ENCODE measurements at places on chromosomes 11 and 22.

DNA sequence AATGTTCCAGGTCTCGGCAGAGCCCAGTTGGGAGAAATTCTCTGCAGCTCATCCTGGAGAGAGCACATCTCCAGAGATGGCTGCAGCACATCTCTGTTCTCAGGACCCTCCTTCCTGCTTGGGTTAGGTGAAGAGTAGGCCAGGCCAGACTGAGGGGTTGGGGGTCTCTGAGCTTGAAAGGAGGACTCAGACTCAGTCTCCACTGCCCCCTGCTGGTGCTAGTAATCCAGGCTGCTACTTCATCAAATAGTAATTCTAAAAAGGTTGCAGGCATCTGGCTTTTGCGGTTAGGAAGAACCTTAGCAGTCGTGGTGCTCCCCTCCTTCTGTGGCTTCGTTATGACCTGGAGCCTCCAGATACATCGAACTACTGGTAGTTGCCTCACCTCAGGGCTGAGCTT, 9.7 kb downstream of the TUB start:
- peak; percentile 28 for DNase-seq

DNA sequence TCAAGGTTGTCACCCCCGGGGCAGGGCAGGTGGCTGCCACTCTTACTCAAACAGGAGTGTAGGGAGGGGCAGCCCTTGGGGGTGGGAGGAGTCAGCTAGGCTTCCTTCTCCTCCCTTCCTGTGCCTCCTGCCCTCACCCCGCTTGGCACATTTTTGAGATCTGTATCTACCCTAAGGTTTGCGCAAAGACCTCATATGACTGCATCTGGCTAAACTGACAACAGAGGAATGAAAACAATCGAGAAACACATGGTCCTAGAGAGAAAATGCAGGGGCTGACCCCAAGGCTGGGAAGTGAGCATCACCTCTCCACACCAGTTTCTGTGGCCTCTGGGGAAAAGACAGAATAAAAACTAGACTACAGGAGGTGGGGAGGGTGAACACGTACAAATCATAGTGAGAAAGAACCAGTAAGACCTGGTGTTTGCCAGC, 28.1 kb downstream of the IGSF9B start:
- DNase-seq: peak; percentile 92

GRCh38 chr11:34194576-34195335, 89.3 kb downstream of the NAT10 start:
- no peak for DNase-seq

- DNase-seq: no peak
These were observed 67.5 kb downstream of the PRR5L start for GRCh38 chr11:36363361-36364268.

- DNase-seq: no peak
These were observed 640.8 kb downstream of the FAM181B start for GRCh38 chr11:82092904-82093303.

DNA sequence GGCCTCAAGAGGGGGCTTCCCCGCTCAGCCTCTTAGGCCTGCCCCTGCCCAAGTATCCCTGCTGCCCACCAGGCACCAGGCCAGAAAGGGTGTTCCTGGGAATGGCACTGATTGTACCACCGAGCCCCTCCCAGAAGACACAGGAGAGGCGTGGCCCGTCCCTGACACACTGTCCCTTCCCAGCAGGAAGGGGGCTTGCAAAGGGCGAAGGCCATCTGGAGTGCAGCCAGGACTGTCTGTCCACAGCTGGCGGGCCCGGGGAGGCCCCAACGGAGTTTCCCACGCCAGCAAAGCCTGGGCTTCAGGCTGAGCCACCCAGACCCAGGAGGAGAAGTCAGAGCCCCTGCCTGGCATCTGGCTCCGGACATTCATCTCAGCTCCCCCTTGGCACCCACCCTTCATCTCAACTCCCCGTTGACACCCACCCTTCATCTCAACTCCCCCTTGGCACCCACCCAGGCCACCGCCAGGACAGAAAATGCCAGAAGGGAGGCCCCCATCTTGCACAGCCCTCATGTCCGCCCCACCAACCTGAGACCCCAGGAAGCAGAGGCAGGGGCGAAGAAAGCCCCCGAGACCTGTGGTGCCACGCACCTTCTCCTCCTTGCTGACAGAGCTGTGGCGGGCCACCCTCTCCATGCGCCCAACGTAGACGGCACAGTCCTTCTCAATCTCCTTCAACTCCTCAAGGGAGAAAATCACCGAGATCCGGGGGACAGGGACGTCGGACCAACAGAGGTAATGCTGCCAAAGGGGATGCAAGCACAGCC, 19.4 kb downstream of the TUBGCP6 start:
- no peak for DNase-seq

- DNase-seq: peak; percentile 38
These were observed 657 bp downstream of the ELMOD1 start for GRCh38 chr11:107591378-107592230.

- no peak for DNase-seq
These were observed 9.3 kb downstream of the MTFP1 start for GRCh38 chr22:30434843-30435242.

GRCh38 chr11:12859872-12860657, 149.1 kb upstream of the RASSF10 start:
- DNase-seq: no peak

GRCh38 chr11:77725433-77725832, 87.8 kb upstream of the CLNS1A start:
- DNase-seq: no peak

- peak; percentile 58 for DNase-seq
These were observed 1.2 kb downstream of the TSPO start for GRCh38 chr22:43152357-43153071.

- peak; percentile 20 for DNase-seq
These were observed 81.9 kb upstream of the SLC25A18 start for GRCh38 chr22:17481424-17481823.

GRCh38 chr11:32713496-32713895, 81.0 kb downstream of the CCDC73 start:
- no peak for DNase-seq

DNA sequence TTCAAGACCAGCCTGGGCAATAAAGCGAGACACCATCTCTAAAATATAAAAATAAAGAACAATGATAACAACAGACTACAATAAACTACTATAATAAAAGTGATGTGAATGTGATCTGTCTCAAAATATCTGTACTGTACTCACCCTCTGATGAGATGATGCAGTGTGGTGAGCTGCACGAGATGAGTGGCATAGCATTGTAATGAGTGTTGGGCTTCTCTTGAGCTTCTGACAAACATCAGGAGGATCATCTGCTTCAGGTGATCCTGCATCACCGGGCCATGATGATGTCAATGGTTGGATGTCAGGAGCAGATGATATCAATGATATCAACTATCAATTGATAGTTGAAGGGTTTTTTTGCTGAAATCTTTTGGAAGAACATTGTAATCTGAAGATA, 52.4 kb upstream of the INCENP start:
- DNase-seq: no peak

DNA sequence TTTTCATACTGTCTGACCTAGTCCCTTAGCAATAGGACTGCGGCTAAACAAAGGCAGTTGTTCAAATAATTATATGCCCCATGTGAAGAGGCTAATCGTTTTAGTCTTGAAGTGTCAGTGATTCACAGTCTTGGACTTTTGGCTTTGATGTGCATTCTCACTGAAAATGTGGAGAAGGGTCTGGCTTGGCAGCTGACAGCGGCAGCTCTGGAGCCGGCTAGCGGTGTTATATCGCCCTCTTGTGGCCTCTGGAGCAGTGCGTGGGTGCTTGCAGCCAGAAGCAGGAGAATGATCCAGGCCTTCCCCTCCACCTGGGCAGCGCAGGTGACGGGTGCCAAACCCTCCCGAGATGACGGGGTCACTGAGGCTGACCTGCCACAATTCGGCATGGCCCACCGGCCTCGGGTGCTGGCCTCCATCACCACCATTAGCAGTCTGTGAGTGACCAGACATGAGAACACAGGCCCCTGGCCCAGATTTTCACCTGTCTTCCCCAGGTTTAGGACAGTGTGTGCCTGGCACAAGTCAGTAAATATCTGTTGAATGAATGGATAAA, 90.3 kb upstream of the PITPNB start:
- peak; percentile 70 for DNase-seq

DNA sequence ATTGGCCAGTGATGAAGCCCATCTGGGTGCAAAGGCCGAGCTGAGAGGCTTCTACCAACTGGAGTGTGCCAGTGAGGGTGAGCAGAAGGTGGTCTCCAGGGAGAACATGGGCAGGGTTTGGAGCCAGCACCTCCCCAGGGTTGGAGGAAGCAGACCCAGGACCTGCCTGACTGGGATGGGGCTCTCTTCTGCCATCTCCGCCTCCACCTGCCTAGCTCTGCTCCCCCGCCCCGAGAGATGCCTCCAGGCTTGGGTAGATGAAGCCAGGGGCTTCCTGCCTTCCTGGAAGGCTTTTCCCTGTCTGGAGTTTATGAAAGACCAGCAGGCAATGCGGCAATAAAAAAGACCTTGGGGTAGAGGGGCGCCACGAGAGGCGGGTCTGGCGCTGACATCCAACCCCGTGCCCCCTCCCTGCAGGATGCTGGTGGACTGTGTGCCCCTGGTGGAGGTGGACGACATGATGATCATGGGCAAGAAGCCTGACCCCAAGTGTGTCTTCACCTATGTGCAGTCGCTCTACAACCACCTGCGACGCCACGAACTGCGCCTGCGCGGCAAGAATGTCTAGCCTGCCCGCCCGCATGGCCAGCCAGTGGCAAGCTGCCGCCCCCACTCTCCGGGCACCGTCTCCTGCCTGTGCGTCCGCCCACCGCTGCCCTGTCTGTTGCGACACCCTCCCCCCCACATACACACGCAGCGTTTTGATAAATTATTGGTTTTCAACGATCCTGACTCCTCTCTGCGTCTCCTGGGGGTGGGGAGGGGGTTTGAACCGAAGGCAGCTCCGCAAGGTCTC, 3.3 kb downstream of the SELENOM start:
- no peak for DNase-seq

DNA sequence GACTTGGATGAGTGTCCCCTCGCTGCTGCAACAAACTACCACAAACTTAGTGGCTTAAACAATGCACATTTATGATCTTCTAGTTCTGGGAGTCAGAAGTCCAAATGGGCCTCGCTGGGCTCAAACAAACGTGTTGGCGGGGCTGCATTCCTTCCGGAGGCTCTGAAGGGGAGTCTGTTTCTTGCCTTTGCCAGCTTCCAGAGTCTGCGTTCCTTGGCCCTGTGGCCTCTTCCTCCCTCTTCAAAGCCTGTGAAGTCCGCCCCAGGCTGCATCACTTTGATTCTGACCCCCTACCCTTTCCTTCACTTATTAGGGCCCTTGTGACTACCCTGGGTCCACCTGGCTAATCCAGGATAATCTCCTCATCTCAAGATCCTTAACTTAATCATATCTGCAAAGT, 80.3 kb upstream of the NECTIN1 start:
- no peak for DNase-seq

DNA sequence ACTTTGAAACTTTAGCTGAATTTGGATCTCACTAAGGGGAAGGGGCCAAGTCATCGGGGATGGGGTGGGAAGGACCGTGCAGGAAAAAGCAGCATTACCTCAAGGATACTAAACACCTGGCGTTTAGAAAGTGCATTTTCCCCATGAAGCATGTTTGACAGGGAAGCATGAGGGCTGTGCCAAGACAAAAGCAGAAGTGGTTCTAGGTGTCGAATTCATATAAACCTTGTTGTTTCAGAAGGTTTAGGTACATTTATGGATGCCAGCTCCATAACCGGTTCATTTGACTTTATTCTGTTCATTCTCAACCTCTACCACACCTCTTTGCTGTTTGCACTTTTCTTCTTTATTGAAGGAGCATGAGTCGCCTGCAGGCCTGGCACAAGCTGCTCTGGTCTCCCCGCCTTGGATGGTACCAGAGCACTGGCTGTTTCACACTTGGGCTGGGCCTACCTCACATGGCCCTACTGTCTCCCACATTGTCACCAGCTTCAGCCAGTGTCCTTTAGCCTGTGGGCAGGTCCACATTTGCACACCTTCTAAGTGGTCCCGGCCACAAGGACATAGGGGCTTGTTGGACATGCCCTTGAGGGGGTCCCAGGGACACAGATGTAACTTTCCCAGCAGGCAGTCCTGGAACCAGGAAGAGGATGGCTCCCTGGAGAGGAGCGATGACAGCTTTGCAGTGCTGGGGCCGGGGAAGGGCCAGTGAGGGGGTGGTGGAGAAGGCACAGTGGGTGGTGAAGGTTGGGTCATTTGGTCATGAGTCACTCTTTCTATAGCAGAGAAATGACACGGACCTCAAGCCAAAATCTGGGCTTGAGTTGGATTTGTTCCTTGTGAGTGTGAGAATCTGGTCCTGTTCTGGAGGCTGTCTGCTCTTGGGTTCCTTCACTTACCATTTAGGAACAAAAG, 3.2 kb upstream of the ST14 start:
- DNase-seq: no peak

GRCh38 chr11:120400564-120401364, 64.6 kb downstream of the ARHGEF12 start:
- DNase-seq: no peak

DNA sequence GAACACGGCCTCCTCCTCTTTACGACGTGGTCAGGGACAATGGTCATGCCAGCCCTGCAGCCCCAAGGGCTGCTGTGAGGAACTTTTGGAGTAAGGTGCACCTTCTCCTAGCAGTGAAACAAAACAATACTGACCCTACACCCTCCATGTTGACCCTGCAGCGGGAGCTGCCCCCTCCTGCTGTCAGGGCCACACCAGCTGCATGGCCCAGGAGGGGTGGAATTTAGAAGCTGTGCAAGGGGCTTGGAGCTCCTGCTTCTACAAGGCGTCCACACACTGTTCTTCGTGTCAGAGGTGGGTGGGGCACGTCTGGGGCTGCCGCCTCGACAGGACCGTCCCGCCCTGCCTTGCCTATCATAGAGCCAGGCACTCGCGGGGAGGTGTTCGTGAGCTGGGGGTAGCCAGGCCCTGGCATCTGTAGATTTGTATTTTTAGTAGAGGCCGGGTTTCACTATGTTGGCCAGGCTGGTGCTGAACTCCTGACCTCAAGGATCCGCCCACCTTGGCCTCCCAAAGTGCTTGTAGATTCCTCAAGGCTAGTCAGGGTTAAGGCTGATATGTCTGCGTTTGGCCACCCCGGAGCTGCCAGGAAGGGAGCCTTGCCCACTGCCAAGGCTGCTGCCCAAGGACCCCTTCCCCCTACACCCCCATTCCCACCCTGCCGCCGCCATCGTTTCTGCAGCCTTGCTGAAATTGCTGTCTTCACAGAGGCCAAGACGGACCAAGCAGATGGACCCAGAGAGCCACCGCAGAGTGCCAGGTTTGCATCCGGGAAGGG, 15.9 kb downstream of the INCENP start:
- no peak for DNase-seq

GRCh38 chr22:24359452-24360120, 67.8 kb upstream of the ADORA2A start:
- DNase-seq: no peak

Data from activated CD4-positive, alpha-beta T cell treated with anti-CD3 and anti-CD28 coated beads, Interleukin-2, Interleukin-4, amounts not matched to agents 100 ng/mL and 50 ng/mL, durations not matched to agents 16 hours and 8 hours (primary cell).